ENCODE measurements at places on chromosomes 3 and 15. TPM values are rescaled to one million over a fixed set of nuclear protein-coding genes. Genes with fewer than 3 reads are reported as not detected.

DNA sequence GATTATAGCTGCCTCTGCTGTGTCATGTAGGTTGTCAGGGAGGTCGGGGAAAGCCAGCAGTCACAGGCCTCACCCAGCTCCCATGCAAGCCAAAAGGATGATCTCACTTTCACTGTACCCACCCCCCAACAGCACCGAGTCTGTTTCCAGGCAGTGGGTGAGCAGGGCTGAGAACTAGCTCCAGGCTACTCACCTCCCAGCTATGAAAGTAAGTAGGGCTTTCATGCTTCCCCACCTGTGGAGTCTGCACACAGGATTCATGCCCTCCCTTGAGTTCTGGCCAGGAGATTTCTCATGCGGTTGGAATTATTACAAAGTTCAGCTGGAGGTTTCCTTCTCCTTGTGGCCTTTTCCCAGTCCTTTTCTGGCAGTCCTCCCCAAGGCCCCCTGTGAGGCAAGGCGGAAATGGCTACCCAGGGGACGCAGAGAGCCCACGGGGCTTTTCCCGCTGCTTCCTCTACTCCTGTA is 356.2 kb downstream of the SV2B start:
- DNase-seq = no peak

Gene TGM4
- not detected for total RNA-seq

Gene CSPG4
- 17.7 TPM for total RNA-seq

DNA sequence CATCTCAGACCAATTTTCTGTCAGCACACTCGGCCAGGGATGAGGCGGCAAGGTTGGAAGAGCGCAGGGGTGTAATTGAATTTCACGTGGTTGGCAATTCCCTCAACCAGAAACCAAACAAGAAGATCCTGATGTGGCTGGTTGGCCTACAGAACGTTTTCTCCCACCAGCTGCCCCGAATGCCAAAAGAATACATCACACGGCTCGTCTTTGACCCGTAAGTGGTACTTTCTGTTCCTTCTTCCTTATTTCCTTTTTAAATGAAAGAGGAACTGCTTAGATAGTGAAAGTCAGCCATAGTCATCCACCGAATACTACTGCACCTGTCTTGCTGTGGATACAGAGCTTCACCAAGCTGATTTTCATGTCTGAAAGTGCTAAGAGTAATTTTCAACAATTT is 60.1 kb downstream of the SGO1 start:
- DNase-seq = no peak

Gene GAP43
- total RNA-seq = 0.53 TPM

Gene DISP2
- 4.6 TPM for total RNA-seq

GRCh38 chr3:172227340-172228035 is 188.1 kb downstream of the FNDC3B start:
- no peak for DNase-seq

Gene SCN11A
- 0.03 TPM for total RNA-seq

- no peak for DNase-seq
Observed at GRCh38 chr3:172018364-172018763, 21.0 kb upstream of the FNDC3B start.

DNA sequence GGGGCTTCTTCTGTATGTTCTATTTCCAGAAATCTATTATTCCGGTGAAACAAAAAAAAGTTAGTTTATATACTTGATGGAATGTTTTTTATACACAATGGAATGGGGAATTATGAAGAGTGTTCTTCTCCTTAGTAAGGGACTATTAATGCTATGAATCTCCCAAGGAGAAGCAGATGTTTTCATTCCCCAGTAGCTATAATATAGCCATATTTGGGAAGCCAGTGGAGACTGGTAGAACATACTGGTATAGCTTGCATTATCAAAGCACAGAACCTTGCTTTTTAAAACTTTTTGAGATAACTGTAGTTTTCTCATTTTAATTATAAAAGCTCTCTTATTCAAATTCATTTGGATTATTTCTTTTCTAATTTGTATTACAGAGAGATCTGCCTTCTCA is 38.3 kb downstream of the ADGRG7 start:
- no peak for DNase-seq

Gene ARID3B
- 3.8 TPM for total RNA-seq

DNA sequence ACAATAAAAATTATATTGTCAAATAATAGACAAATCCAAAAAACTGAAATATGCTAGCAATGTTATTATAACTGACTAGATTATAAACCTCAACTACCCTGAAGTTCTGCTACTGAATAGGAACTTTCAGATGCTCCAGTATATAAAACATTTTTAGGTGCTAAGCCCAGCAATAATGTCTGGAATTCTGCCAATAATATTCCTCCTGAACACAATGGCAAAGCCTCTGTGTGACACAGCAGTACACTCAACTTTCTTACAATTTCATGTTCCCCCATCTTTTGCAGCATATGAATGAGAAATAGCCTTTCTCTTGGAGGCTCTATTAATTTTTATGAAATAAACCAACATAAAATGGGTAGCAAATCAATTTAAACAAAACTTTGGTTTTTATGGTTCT is 29.5 kb downstream of the ATOSA start:
- no peak for DNase-seq

DNA sequence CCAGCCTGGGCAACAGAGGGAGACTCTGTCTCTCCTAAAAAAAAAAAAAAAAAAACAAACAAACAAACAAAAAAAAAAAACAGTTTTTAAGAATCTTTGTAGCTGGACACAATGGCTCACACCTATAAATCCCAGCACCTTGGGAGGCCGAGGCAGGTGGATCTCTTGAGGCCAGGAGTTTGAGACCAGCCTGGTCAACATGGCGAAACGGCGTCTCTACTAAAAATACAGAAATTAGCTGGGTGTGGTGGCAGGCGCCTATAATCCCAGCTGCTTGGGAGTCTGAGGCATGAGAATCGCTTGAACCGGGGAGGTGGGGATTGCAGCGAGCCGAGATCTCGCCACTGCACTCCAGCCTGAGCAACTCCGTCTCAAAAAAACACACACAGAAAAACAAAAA is 53.1 kb downstream of the KLHL25 start:
- no peak for DNase-seq

Gene ATR
- total RNA-seq = 15.0 TPM

Gene PAQR9
- 12.5 TPM for total RNA-seq

Data from right cardiac atrium (tissue), 5 donors.